ENCODE measurements at places on chromosomes 7 and 10.

DNA sequence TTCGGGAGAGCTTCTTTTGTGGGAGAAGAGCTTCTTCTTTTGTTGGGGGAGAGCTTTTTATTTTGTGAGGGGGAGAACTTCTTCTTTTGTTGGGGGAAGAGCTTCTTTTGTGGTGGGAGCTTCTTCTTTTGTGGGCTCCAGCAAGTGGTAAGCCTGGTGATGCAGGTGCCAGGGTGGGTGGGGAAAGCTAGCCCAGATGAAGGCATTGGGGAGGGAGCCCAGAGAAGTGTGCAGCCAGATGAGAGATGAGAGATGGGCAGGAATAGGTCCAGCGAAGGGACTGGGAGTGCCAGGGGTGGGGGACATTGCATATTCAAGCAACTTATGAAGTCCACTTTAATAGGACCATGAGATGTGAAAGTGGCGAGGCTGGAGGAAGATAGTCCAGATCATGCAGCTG is 9.7 kb downstream of the ADRA2A start:
- H3K27ac ChIP-seq: no peak overlapping the region
- DNase-seq: no peak
- H3K4me1 ChIP-seq: no peaks in the 10 kb centered on the region
- peaks cover 3% of the 10 kb centered on the region for H3K27me3 ChIP-seq

GRCh38 chr7:46192271-46192670 is 271.2 kb upstream of the IGFBP3 start:
- no peak for DNase-seq
- no peaks in the 10 kb centered on the region for H3K27me3 ChIP-seq
- no peak overlapping the region for H3K27ac ChIP-seq
- no peaks in the 10 kb centered on the region for H3K36me3 ChIP-seq
- H3K4me3 ChIP-seq: no peak overlapping the region
- H3K4me1 ChIP-seq: no peaks in the 10 kb centered on the region

- H3K4me1 ChIP-seq: peaks cover 15% of the 10 kb centered on the region
- peaks cover 30% of the 10 kb centered on the region for H3K36me3 ChIP-seq
- no peak overlapping the region for H3K4me3 ChIP-seq
Measured at GRCh38 chr10:109892931-109893330, 30.4 kb downstream of the XPNPEP1 start.

DNA sequence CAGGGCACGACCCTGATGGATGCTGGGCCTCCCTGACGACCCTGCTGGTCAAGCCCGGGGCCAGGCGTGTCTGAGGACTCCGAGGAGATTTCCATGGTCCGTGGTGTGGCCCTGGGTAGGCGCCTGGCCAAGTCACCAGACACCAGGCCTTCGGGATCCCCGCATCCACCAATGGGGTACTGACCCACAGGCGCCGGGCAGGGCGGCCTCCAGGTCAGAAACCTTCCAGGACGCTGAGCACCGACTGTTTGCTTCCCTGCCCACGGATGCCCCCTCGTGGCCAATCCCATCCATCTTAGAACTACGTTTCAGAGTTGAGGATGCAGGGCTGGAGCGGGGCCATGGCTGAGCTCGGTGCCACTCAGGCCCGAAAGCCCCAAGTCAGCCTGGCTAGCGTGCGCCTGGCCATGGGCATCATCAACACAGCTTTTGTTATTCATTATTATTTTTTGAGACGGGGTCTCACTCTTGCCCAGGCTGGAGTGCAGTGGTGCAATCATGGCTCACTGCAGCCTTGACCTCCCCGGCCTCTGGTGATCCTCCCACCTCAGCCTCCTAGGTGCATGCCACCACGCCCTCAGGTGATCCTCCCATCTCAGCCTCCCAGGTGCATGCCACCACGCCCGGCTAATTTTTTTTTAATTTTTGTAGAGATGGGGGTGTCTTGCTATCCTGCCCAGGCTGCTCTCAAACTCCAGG is 7.1 kb upstream of the AMZ1 start:
- H3K27me3 ChIP-seq: no peaks in the 10 kb centered on the region
- no peak overlapping the region for H3K27ac ChIP-seq
- peak; percentile 44 for DNase-seq

DNA sequence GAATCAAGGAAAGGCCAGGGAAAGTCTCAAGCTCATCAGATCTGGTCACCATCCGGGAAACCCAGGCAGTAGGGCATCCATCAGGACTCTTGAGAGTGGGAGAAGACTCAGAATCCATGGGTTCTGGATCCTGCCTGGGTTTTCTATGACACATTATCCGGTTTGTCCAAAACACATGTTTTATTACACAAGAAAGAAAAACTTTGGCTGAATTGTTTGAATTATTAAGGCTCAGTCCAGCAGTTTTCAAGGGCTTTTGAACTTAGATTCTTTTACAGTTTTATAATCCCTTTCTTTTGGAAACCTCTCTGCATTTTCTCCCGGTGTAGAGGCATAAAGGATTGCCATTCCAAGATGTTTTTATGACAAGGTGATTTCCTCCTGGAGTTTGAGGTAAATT is 528.5 kb upstream of the MGMT start:
- no peak overlapping the region for H3K27ac ChIP-seq
- no peaks in the 10 kb centered on the region for H3K36me3 ChIP-seq

- H3K4me1 ChIP-seq: no peaks in the 10 kb centered on the region
- H3K4me3 ChIP-seq: no peak overlapping the region
- DNase-seq: no peak
Measured at GRCh38 chr10:10610171-10610570, 407.5 kb upstream of the CELF2 start.

GRCh38 chr10:95759233-95759826 is 3.4 kb downstream of the ENTPD1 start:
- H3K4me1 ChIP-seq: peaks cover 2% of the 10 kb centered on the region
- H3K27ac ChIP-seq: no peak overlapping the region
- no peaks in the 10 kb centered on the region for H3K27me3 ChIP-seq
- DNase-seq: no peak
- no peak overlapping the region for H3K4me3 ChIP-seq

DNA sequence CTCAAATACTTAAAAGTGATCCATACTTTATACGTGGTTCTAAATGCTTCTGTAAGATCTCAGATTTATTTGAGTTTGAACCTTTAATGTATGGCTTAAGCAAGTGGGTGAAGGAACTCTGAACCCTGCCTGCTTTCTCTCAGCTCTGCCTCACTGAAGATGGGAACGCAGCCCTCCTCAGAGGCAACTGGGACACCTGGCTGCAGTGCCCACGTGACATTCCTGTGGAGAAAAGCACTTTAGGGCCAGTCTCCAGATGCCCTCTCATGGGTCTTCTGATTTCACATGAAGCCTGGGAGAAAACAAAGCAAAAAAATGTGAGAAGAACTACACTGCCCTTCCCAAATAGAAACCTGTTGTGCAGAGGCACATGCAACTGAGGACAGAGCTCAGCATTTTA is 242.6 kb upstream of the ANKRD30A start:
- H3K36me3 ChIP-seq: no peaks in the 10 kb centered on the region
- DNase-seq: no peak
- H3K27ac ChIP-seq: no peak overlapping the region
- H3K4me3 ChIP-seq: no peak overlapping the region
- no peaks in the 10 kb centered on the region for H3K27me3 ChIP-seq
- H3K4me1 ChIP-seq: no peaks in the 10 kb centered on the region

DNA sequence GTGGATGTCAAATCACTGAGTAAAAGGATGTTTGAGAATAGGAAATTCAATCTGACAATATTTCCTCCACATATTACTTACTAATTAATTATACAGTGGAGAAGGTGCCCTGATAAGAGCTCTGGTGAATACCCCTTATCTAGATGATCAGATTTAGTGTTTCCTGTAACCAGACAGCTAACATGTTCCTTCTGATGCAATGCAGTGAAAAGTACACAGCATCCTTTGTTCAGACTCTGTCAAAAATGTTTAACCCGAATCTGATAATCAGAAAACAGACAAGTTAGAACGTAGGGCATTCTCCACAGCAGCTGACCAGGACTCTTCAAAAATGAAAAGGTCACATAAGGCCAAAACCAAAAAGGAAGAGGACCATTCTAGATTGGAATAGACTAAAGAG is 46.2 kb downstream of the WDR11 start:
- H3K4me3 ChIP-seq: no peak overlapping the region
- H3K27me3 ChIP-seq: no peaks in the 10 kb centered on the region
- H3K27ac ChIP-seq: no peak overlapping the region
- no peak for DNase-seq
- H3K4me1 ChIP-seq: no peaks in the 10 kb centered on the region

DNA sequence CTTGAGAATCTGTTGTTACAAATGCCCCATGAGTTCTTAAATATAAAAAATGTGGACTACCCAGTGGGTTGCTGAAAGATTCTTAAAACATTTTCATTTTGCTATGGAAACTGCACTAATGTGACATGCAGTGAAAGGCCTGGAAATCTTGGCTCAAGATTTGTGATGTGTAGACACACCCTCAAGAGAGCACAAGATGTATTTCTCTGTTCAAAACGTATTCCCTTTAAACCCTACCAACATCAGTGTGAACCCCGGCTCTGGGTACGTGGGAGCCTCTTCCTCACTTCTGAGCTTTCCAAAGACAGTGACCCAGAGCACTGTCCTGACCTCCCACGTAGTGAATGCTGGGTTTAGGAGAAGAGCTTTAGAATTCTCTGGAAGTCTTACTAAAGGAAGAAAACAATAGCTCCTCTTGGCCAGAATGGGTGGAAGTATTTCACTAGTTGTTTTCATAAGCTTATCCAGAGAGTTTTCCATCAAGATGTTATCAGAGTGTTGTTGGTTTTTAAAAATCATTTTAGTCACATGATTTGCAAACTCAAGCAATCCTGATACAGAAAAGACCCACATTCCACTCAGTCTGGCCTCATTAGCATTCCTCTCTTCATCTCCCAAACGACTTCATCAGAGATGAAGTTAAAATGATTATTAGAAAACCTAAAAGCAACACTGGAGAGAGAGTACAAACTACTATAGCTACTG is 81.5 kb upstream of the AFAP1L2 start:
- no peaks in the 10 kb centered on the region for H3K27me3 ChIP-seq
- H3K27ac ChIP-seq: no peak overlapping the region
- DNase-seq: no peak
- H3K4me1 ChIP-seq: peaks cover 5% of the 10 kb centered on the region
- H3K4me3 ChIP-seq: no peak overlapping the region

DNA sequence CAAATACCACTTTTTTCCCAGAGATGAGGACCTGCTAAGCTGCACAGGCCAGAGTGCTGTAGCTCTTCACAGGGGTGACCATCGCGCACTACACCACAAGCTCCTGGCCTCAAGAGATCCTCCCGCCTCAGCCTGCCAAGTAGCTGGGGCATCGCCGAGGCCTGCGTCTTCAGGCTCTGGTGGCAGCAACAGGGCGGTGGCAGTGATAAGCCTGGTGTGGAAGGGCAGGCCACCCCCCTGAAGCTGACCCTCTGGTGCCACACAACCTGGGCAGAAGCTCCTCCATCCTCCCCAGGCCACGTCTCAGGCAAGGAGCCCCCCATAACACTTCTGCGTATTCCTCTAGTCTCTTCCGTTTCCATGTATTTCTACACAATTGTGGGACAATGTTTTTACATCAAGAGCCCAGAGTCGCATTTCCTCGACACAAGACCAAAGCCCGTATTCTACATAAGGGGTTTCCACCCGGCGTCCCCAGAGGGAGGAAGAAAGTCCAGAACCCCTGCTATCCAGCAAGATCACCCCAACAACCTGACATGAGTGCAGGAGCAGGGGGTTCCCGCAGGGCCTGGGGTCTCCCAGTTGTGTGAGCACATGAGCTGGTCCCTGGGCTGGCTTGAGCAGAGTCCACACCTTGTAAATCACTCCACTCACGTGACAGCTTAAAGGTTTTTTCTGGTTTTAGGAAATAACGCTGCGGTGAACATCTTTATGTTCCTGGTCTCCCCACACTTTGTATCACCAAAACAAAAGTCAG is 37.6 kb upstream of the NCAPG2 start:
- DNase-seq: no peak
- no peak overlapping the region for H3K4me3 ChIP-seq
- no peak overlapping the region for H3K27ac ChIP-seq
- H3K36me3 ChIP-seq: peaks cover 94% of the 10 kb centered on the region
- no peaks in the 10 kb centered on the region for H3K27me3 ChIP-seq

DNA sequence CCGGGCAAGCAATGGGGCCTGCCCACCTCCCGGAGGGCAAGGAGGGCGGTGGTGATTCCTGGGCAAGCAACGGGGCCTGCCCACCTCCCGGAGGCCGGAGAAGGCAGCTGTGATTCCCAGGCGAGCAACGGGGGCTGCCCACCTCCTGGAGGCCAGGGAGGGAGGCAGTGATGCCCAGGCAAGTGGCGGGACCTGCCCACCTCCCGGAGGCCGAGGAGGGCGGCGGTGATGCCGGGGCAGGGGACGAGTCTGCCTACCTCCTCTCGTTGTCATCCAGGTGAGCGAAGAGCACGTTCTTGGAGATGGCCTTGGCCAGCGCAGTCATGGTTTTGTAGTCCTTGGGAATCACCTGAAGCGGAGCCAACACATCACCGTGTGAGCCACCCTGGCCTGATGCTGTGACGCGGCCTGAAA is 49.5 kb upstream of the DNAAF5 start:
- no peaks in the 10 kb centered on the region for H3K4me1 ChIP-seq
- DNase-seq: no peak
- H3K36me3 ChIP-seq: peaks cover 10% of the 10 kb centered on the region

GRCh38 chr10:60031664-60032063 is 125.3 kb upstream of the CCDC6 start:
- no peak overlapping the region for H3K27ac ChIP-seq
- DNase-seq: no peak
- no peaks in the 10 kb centered on the region for H3K4me1 ChIP-seq
- H3K27me3 ChIP-seq: no peaks in the 10 kb centered on the region

- no peaks in the 10 kb centered on the region for H3K36me3 ChIP-seq
- H3K4me3 ChIP-seq: peak overlapping the region; percentile 14
- peaks cover 30% of the 10 kb centered on the region for H3K4me1 ChIP-seq
- DNase-seq: no peak
- peak overlapping the region; percentile 17 for H3K27ac ChIP-seq
Measured at GRCh38 chr7:142353147-142354060, 95.5 kb upstream of the PRSS58 start.

- no peak for DNase-seq
- H3K4me1 ChIP-seq: no peaks in the 10 kb centered on the region
- no peak overlapping the region for H3K4me3 ChIP-seq
- H3K36me3 ChIP-seq: no peaks in the 10 kb centered on the region
- no peak overlapping the region for H3K27ac ChIP-seq
Measured at GRCh38 chr7:148397985-148398384, 192.6 kb upstream of the C7orf33 start.

- H3K36me3 ChIP-seq: peaks cover 8% of the 10 kb centered on the region
- no peaks in the 10 kb centered on the region for H3K27me3 ChIP-seq
- no peaks in the 10 kb centered on the region for H3K4me1 ChIP-seq
Measured at GRCh38 chr7:66894463-66895080, 26.5 kb upstream of the TMEM248 start.
